ENCODE measurements at places on chromosomes 2 and 18. TPM values are rescaled to one million over a fixed set of nuclear protein-coding genes. Genes with fewer than 3 reads are reported as not detected.

The PRSS56 gene
- total RNA-seq = not detected

The IL1B gene
- 61.2 TPM for total RNA-seq

The HOXD13 gene
- not detected for total RNA-seq

The MC5R gene
- total RNA-seq = not detected

The CREG2 gene
- total RNA-seq = 0.30 TPM

The CD207 gene
- total RNA-seq = 0.23 TPM

The SAG gene
- total RNA-seq = 0.10 TPM

The LRATD1 gene
- total RNA-seq = not detected

The CYP26B1 gene
- total RNA-seq = not detected

The SGPP2 gene
- 4.5 TPM for total RNA-seq

The PCARE gene
- total RNA-seq = not detected

The DNAJC5G gene
- not detected for total RNA-seq

The MSTN gene
- 0.10 TPM for total RNA-seq

The AMER3 gene
- not detected for total RNA-seq

The LRRTM4 gene
- total RNA-seq = not detected

The METTL21A gene
- 13.9 TPM for total RNA-seq

The CRYBA2 gene
- total RNA-seq = not detected

The C2orf92 gene
- 12.5 TPM for total RNA-seq

All from T-helper 17 cell (primary cell).